ENCODE measurements at places on chromosomes 1 and 21.
A peak's percentile ranks its signal among the peaks of the same experiment; 100 is the strongest.

- no peaks in the 10 kb centered on the region for H3K36me3 ChIP-seq
- no peaks in the 10 kb centered on the region for H3K27me3 ChIP-seq
- no peak for DNase-seq
- H3K4me1 ChIP-seq = peaks cover 9% of the 10 kb centered on the region
- no peak overlapping the region for H3K4me3 ChIP-seq
These were observed 97.9 kb downstream of the DISP1 start for GRCh38 chr1:222912730-222913129.

- no peaks in the 10 kb centered on the region for H3K4me1 ChIP-seq
- no peak overlapping the region for H3K4me3 ChIP-seq
- no peaks in the 10 kb centered on the region for H3K36me3 ChIP-seq
- no peaks in the 10 kb centered on the region for H3K27me3 ChIP-seq
- DNase-seq = no peak
These were observed 81.7 kb upstream of the DUSP10 start for GRCh38 chr1:221823561-221823960.

DNA sequence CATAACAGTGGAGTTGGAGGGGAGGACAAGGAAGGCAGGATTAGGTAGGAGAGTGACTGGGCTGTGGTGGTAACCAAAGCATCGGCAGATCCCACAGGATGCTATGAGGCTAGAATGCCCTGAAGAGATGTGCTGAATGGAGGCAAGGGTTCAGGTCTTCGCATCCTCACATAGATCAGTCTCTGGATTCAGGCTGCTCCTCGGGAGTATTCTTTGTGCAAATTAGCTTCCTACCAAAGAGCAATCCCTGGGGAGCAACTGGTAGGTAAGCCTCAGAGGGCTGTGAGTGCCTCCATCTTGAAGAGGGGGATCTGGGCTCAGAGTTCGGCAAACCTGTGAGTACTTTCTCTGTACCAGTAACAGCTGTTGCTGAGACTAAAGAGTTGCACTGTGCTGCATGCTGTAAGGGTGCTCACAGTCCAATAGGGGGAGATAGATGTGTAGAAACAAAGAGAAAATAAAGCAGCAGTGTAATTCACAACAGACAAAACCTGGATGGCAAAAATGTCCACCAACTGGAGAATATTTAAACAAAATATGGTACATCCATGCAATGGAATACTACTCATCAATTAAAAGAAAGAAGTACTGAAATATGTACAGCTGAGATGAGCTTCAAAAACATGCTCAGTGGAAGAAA lies 322.4 kb upstream of the DEPDC1 start:
- H3K4me3 ChIP-seq = no peak overlapping the region
- no peak overlapping the region for H3K27ac ChIP-seq
- no peaks in the 10 kb centered on the region for H3K27me3 ChIP-seq

DNA sequence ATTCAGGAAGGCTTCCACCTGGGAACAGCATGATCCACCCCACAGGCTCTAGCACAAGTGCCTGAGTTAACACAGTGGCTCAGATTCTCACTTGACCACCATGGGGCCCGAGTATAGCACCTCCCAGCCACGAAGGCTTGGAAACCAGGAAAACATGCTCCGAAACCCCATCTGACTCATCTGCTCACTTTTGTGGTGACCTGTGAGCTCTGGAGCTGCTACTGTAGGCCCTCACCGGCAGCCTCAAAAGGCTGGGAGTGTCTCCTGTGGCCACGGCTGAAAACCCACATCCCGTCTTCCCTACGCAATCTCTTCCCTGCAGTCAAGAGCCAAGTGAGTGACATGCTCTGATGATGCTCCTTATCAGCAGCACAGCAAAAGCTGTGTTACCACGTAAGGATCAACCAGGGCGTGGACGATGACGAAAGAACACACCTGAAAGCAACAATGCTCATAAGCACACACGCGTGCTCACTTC lies 81.4 kb downstream of the TGFBR3 start:
- DNase-seq = no peak
- H3K4me3 ChIP-seq = no peak overlapping the region
- H3K27me3 ChIP-seq = no peaks in the 10 kb centered on the region

GRCh38 chr1:30166174-30166573 lies 557.2 kb downstream of the MATN1 start:
- no peak overlapping the region for H3K27ac ChIP-seq
- H3K4me3 ChIP-seq = no peak overlapping the region
- H3K27me3 ChIP-seq = no peaks in the 10 kb centered on the region
- no peaks in the 10 kb centered on the region for H3K36me3 ChIP-seq
- no peaks in the 10 kb centered on the region for H3K4me1 ChIP-seq

- H3K4me3 ChIP-seq = no peak overlapping the region
- H3K27me3 ChIP-seq = no peaks in the 10 kb centered on the region
- no peaks in the 10 kb centered on the region for H3K36me3 ChIP-seq
- no peak overlapping the region for H3K27ac ChIP-seq
These were observed 61.2 kb upstream of the DPH5 start for GRCh38 chr1:101086783-101087182.

DNA sequence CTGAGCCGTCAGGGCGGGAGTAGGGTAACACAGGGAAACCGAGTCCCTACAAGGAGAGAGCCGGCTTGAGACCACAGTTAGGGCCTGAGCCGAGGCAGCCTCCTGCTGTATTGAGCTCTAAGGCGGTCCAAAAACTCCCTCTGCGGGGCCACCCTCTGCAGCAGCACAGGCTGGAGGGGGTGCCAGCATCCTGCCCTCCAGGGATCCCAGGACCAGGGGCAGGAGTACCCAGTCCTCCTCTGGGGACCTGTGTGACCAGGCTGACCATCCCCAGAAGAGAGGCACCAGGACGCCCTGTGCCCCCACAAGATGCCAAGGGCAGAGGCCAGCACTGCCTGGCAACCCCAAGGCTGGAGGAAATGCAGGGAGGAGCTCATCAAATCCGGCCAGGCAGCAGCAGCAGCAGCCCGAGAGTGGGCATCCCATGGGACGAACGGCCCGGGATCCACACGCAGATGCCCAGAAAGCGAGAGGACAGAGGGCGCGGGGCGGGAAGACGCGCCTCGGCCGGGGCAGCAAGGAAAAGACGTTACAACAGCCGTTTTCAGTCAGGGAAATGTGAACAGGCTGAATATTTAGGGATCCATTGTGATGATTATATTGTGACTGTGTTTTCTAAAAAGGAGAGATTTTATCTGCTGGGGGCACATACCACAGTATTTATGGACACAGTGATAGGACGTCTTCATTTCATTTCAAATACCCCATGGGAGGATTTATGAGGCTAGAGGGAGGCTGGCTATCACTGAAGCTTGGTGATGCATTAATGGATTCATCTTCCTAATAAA lies 57.1 kb upstream of the COL18A1 start:
- H3K27ac ChIP-seq = peak overlapping the region; percentile 89
- H3K27me3 ChIP-seq = no peaks in the 10 kb centered on the region
- DNase-seq = peak; percentile 66
- H3K36me3 ChIP-seq = no peaks in the 10 kb centered on the region
- H3K4me3 ChIP-seq = no peak overlapping the region
- peaks cover 20% of the 10 kb centered on the region for H3K4me1 ChIP-seq
